ENCODE measurements at places on chromosomes 7 and 10.

- DNase-seq: no peak
- H3K4me3 ChIP-seq: no peak overlapping the region
- H3K36me3 ChIP-seq: no peaks in the 10 kb centered on the region
- H3K27me3 ChIP-seq: peaks cover 1% of the 10 kb centered on the region
These were observed 96.3 kb downstream of the BICC1 start for GRCh38 chr10:58608826-58609531.

DNA sequence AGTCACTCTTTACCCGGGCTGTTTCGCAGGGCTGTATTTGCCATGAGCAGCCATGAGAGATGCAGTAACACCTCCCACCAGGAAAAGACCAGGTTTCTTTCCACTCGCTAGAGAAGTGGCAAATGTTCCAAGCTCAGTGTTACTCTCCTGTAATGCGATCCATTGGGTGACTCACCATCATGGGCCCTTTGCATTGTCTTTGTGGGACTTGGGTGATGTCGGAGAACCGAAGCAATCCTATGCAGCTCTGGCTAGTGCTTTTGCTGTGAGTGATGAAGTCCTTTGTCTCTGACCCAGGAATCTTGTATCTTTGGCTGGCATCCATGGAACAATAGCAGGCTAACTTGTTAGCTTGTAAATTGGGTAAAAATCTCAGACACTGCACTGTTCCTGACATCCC lies 40.0 kb downstream of the GHRHR start:
- H3K27me3 ChIP-seq: no peaks in the 10 kb centered on the region
- H3K27ac ChIP-seq: no peak overlapping the region
- peak; percentile 23 for DNase-seq
- H3K4me3 ChIP-seq: no peak overlapping the region
- H3K36me3 ChIP-seq: no peaks in the 10 kb centered on the region
- H3K4me1 ChIP-seq: no peaks in the 10 kb centered on the region

DNA sequence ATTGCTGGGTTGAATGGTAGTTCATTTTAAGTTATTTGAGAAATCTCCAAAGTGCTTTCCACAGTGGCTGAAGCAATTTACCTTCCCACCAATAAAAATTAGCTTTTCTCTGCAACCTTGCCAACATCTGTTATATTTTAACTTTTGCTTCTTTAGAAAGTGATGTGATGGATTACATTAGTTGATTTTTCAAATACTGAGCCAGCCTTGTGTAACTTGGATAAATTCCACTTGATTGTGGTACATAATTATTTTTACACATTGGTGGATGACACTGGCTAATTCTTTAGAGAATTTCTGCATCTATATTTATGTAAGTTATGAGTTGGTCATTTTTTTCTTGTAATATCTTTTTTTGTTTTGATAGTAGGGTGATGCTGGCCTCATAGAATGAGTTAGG lies 634.1 kb downstream of the GALNT17 start:
- no peaks in the 10 kb centered on the region for H3K4me1 ChIP-seq
- DNase-seq: no peak
- no peaks in the 10 kb centered on the region for H3K36me3 ChIP-seq
- H3K27me3 ChIP-seq: no peaks in the 10 kb centered on the region
- H3K27ac ChIP-seq: no peak overlapping the region

GRCh38 chr7:46203926-46204325 lies 282.9 kb upstream of the IGFBP3 start:
- H3K27ac ChIP-seq: no peak overlapping the region
- no peaks in the 10 kb centered on the region for H3K4me1 ChIP-seq
- peaks cover 4% of the 10 kb centered on the region for H3K27me3 ChIP-seq

GRCh38 chr10:109880886-109881768 lies 42.2 kb downstream of the XPNPEP1 start:
- DNase-seq: no peak
- peaks cover 34% of the 10 kb centered on the region for H3K36me3 ChIP-seq
- no peaks in the 10 kb centered on the region for H3K4me1 ChIP-seq
- H3K4me3 ChIP-seq: no peak overlapping the region

DNA sequence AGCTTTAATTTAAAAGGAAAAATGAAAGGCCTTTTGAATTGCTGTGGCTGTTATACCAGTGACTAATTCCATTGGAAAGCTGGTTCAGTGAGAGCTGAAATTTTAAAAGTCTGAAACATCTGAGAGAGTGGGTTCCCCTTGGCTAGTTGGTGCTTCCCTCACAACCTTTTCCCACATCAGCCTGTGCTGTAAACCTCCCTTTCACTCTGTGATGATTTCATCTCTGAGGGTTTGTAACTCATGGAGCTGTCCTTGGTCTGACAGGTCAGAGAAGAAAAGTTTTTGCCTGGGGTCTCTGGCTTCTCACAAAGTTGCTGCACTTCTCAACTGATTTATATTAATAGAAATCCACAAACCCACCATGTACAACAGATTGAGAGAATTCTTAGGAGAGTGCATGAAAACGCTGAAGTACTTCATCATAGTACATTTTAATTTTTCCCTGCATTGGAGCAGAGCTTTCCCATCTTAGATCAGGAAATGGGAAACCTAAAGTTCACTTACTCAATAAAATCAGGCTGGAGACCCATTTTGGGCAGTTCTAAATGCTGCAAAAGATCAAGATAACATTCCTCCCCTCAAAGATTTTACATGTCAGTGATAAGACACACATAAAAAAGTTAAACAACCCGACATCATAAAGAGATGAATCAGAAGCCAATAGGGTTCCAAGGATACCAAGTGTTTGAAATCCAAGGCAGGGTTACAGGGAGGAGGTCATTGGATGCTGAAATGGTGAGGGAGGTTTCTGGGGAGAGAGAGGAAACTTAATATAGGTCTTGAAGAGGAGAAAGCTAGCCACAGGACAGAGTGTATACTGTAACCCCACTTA lies 157.0 kb upstream of the MKLN1 start:
- DNase-seq: no peak
- H3K4me1 ChIP-seq: no peaks in the 10 kb centered on the region
- no peak overlapping the region for H3K27ac ChIP-seq
- H3K36me3 ChIP-seq: no peaks in the 10 kb centered on the region
- H3K27me3 ChIP-seq: no peaks in the 10 kb centered on the region

DNA sequence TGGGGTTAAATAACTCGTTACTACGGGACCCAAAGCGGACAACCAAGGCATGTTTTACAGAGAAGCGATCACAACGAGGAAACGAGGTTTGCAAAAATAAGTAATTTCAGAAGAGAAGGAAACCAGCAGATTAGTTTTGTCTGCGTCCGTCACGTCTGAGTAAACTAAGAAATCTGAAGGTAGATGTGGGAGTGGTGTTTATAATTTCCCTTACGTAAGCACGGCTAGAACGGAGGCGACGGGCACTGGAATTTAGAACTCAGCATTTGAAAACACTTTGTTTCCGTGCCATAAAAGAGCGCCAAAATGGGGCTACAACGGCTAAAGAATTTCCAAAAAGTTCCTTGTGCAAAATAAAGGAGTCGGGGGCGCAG lies 718 bp upstream of the UMAD1 start:
- peaks cover 30% of the 10 kb centered on the region for H3K36me3 ChIP-seq
- peak; percentile 79 for DNase-seq
- H3K4me1 ChIP-seq: peaks cover 44% of the 10 kb centered on the region
- peak overlapping the region; percentile 100 for H3K27ac ChIP-seq

DNA sequence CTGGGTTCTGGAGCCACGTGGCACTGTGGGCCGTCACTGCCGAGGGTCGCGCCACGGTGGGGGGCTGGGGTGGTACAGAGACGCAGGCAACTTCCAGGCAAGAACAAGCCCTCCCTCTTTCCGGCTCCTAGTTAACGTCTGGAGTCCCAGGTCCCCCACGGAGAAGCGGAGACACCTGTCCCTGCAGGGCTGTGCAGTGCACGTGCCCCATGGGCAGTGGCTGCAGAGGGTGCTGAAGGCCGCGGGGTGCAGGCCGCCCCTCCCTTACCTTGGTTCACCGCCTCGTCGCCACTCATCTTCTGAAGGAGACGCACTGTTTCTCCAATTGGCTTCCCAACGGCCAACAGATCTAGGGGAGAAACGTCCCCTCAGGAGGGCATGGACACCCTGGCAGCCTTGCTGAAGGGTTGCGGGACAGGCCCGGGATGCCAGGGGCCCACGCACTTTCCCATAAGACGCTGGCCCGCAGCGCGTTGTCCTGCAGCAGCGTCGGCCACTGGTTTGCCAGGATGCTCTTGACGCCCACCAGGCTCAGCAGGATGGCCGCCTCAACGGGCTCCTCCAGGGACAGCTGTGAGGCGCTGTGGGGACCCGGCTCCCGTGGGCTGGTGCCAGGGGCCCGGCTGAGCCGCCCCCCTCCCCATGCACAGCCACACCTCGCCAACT lies 24.3 kb upstream of the NKX6-2 start:
- no peak for DNase-seq
- H3K4me1 ChIP-seq: no peaks in the 10 kb centered on the region
- H3K36me3 ChIP-seq: no peaks in the 10 kb centered on the region
- no peak overlapping the region for H3K27ac ChIP-seq
- no peak overlapping the region for H3K4me3 ChIP-seq

- H3K27ac ChIP-seq: no peak overlapping the region
- no peaks in the 10 kb centered on the region for H3K4me1 ChIP-seq
- no peak overlapping the region for H3K4me3 ChIP-seq
- no peaks in the 10 kb centered on the region for H3K36me3 ChIP-seq
- peaks cover 3% of the 10 kb centered on the region for H3K27me3 ChIP-seq
- no peak for DNase-seq
These were observed 12.3 kb downstream of the MRPS24 start for GRCh38 chr7:43856996-43857395.

DNA sequence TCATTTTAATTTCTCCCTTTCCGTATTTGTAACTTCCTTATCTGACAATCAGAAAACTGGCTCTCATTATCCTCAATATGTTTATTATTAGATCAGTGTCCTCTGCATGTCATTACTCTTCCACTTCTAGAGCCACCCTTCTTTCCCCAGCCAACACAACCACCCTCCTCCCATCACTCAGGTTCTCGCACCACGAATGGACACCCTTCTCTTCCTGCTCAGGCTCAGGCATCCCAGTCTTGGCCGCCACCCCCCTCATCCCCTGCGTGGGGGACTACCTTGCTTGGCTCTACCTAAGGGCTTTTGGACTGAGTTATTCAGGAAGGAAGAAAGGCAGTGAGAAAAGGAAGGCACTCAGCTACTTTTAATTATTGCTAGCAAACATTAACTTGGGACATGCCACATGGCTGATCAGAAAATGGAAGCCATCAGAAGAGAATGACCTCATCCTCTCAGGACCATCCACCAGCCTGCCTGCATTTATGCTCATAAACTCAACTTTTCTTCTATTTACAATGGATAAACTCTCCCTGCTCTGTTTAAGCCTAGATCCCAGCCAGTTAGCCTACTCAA lies 199.9 kb upstream of the PLXNA4 start:
- DNase-seq: no peak
- no peak overlapping the region for H3K27ac ChIP-seq
- peaks cover 2% of the 10 kb centered on the region for H3K27me3 ChIP-seq
- no peak overlapping the region for H3K4me3 ChIP-seq

GRCh38 chr7:64892666-64893309 lies 10.3 kb upstream of the ZNF273 start:
- H3K4me3 ChIP-seq: no peak overlapping the region
- peaks cover 7% of the 10 kb centered on the region for H3K27me3 ChIP-seq
- no peak overlapping the region for H3K27ac ChIP-seq
- DNase-seq: no peak
- H3K4me1 ChIP-seq: peaks cover 7% of the 10 kb centered on the region

- H3K27me3 ChIP-seq: no peaks in the 10 kb centered on the region
- H3K4me3 ChIP-seq: no peak overlapping the region
These were observed 208.2 kb downstream of the TFEC start for GRCh38 chr7:115822380-115822779.

DNA sequence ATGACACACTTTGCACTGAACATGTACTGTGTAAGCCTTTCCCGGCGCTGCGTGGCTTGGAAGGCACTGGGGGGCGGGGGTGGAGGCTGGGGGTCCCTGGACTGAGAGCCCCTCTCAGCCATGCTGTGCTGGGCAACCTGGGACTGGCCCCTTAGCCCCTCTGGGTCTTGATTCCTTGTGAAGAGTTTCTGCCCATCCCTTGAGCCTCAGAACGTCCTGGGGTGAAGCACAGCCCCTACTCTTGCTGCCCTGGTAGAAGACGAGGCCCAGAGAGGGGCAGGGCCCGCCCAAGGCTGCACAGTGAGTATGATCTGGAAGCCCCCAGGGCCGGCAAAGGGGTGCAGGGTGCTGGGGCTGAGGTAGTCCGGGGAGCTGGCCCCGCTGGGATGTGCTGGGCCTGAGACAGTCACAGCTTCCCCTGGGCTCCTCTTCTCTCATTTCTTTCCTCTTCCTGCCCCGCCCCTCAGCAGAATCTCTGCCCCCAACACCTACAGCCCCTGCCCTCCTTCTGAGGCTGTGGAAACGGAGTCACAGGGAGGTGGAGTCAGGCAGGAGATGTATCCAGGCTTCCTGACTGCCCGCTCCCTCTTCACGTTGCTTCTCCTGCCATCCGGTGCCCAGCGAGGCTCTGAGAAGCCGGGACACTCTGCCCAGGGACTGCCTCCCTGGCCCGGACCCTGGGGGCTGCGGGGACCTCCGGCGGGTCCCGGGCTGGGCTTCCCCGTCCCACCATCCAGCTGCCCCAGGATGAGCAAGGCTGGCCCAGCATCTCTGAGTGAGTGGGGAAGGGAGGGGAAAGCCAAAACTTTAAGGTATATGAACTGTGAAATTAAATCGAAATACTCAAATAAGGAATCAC lies 60.5 kb downstream of the UNCX start:
- H3K36me3 ChIP-seq: no peaks in the 10 kb centered on the region
- H3K27ac ChIP-seq: no peak overlapping the region
- peaks cover 31% of the 10 kb centered on the region for H3K27me3 ChIP-seq
- peaks cover 12% of the 10 kb centered on the region for H3K4me1 ChIP-seq
- DNase-seq: no peak

DNA sequence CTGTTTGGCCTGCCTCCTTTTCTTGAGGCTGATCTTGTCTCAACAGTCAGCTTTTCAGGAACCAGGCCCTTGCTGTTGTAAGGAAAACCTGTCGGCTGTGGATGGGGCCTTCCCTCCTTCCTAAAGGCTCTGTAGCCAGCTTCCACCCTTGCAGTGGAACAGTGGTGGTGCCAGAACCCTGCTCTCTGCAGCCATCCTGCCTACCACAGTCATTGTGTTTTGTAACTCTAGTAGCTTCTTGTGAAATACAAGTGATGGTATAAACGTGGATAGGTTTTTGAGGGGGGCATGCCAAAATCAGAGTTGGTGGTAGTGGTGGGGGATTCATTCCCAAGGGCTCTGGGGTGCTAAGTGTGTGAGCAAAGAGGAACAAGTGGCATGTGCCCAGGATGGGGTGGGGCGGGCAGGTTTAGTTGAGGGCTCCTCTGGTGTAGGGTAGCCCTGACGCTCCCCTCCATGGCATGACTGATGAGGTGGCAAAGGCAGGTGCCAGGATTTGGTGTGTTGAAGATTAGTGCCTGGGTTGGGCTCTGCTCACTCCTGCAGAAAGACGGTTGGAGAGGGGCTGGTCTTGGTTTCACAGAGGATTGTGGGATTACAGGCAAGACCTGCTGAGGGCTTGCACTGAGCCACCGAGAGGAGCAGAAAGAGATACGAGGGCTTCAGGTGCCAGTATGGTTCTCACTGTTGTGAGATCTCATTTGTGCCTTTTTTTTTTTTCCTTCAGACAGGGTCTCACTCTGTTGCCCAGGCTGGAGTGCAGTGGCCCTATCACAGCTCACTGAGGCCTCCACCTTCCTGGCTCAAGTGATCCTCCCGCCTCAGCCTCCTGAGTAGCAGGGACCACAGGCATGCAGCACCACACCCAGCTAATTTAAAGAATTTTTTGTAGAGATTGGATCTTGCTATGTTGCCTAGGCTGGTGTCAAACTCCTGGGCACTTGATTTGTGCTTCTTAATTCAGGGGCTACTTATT lies 7.4 kb downstream of the TSPAN14 start:
- no peak overlapping the region for H3K4me3 ChIP-seq
- peak overlapping the region; percentile 91 for H3K27ac ChIP-seq
- DNase-seq: no peak

Data from naive thymus-derived CD8-positive, alpha-beta T cell (primary cell).